ENCODE measurements at places on chromosomes 7 and 10.

GRCh38 chr10:61752111-61753011 lies 89.6 kb downstream of the CABCOCO1 start:
- no peak for DNase-seq

- no peak for DNase-seq
Measured at GRCh38 chr10:31087851-31088250, 56.2 kb upstream of the ZNF438 start.

DNA sequence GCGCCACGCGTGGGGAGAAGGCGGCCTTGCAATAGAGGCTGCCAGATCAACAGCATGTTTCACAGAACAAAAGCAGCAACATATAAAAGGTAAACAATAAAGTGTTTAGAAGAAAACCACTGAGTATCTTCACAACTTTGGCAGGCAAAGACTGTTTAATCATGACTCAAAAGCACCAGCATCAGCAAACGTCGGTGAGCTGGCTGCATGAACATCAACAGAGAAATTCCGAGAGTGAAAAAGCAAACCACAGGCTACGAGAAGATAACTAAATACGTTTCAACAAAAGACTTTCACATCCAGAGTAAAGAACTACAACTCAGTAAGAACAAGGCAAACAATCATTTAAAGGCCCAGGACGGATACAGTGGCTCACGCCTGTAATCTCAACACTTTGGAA lies 172.0 kb downstream of the MAD1L1 start:
- no peak for DNase-seq

GRCh38 chr10:20644421-20644820 lies 252.7 kb downstream of the NEBL start:
- DNase-seq: no peak

DNA sequence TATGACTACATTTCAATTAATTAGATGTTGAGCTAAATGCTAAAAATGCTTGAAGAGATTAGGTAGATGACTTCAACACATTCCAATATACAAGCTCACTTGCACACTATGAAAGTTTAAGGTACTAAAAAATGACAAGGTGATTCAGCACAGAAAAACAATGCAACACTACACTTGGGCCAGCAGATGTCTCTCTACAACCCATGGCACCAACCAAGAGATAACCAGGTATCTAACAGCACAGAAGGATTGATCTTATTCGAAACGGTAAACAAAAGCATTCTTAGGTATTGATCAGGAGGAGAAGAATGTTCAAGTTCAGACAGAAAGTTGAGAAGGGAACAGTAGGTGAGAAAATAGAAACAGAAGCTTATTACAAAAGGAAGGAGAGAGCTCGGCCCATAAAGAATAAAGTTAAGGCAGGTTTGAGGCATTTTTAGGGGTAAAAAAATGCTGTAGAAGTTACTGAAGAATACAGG lies 248.2 kb upstream of the KLF14 start:
- DNase-seq: no peak

DNA sequence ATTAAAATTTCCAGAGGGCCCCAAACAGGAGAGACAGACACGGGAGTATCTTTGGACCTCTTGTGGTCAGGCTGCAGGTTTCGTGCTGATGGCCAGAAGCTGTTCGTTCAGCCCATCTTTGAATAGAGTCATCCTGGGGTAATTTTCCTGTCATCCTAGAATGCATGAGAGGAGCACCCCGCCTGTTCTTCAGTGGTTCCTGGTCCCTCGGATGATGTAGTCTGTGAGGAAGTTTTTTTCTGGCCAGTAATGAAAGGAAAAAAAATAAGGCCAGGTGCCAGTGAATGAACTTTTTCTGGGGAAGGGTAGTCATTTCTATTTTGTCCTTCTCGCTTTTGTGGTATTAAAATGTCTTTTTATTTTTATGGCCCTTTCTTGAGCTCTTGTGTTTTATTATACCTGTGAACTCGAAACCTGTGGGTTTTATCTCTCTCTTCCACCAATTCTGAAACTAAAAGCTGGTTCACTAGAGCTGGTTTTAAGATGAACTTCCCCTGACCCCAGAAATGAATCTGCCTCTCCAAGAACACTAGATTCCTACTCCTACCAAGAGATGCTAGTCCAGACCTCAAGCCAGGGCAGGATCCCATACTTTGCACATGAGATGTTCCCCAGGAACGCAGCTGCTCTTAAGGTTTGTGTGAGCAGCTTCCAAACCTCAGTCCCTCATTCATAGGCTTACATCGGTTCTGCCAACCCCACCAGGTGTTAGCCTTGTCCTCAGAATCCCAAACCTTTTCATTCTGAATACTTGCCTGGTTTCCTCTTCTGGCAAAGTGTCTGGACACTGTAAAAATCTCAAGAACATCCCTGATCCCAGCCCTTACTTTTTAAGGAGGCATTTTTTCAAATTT lies 15.4 kb upstream of the MEST start:
- DNase-seq: no peak

- DNase-seq: no peak
Measured at GRCh38 chr7:101870361-101871062, 53.1 kb downstream of the CUX1 start.

- DNase-seq: no peak
Measured at GRCh38 chr7:125396466-125397151, 467.0 kb upstream of the POT1 start.

GRCh38 chr10:89556600-89556999 lies 21.2 kb upstream of the SLC16A12 start:
- no peak for DNase-seq

- DNase-seq: no peak
Measured at GRCh38 chr10:89097226-89097625, 106.6 kb downstream of the FAS start.

DNA sequence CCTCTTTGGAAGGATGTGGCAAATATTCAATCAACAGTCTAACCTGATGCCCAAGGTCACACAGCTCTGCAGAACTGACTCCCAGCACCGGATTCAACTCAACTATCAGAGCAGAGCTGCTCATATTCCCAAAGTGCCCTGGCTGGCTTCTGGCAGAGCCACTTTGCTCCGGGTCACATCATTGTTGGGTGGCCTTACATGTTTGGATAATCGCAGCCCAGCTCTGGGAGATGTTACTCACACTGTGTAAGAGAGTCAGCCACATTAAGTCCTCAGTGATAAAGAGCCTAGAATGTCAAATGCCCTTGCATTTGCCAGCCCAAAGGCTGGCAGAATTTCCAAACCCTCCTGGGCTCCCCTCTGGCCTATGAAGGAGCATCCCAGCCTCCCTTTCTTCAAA lies 79.8 kb upstream of the PDE1C start:
- DNase-seq: no peak
